Stimulated activated CD8-positive, alpha-beta memory T cell treated with anti-CD3 and anti-CD28 coated beads, Interleukin-4, amount 100 ng/mL, for 48 hours (primary cell): ENCODE measurements at places on chromosomes 2 and 18.

DNA sequence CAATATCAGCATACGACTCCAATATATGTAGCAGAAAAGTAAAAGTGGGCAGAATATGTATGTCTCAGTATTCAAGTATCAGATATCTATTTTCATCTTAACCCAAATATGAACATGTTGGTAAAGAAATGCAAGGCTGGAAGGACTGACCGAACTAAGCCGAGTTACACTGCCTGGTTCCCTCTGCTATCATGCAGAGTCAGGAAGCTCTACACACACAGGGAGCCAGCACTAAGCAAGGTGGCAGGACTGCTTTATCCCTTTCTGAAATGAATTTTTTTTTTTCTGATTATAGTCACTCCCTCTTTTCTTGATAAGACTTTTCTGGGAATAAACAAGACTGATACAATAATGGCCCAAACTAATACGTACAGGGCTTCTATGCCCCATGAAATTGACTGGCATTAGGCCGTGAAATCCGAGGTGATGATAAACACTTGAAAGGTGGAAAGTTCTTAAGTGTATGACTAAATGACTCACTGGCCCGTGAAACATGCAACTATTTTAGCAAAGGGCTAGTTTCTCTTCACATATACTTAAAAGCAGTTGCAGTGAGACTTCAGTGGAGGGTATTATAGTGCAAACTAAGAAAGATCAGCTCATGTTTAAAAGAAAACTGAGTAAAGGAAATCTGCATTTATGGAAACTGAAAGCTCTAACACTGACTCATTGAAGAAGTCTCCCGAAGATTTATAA is 14.9 kb downstream of the DPP4 start:
- no peak for DNase-seq

DNA sequence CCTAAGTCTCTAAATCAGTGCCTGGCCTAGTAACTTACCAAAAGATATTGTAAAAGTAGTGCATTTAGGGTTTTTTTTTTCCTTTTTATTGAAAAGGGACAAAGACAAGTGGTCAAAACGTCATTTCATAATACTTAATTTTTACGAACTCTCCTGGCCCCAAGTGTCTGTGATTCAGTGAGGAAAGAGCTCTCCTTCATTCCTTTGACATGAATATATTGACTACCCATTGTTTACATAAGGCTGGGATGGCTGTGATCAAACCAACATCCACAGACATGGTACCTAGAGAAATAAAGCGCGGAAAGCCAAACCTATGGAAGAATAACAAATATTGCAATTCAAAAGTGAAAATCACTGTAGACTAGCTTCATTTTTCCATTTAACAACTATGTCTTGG is 198.4 kb downstream of the BABAM2 start:
- DNase-seq = no peak

DNA sequence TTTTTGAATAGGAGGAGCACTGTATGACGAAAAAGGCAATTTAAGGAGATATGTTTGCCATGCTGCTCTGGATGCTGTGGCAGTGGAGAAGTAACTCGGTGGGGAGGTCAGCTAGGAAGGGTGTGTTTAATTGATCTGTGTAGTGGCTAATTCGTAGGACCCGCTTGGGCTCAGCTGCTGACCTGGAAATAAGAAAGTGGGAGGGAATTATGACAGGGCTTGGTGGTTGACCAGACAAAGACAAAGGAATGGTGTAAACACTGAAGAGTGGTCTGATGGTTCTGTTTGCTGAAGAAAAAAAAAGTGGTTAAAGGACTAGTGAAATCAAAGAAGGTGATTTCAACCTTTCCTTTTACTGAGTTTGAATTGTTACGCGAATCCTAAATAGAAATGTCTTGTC is 146.0 kb downstream of the MAP4K4 start:
- no peak for DNase-seq

GRCh38 chr2:41859615-41860514 is 188.0 kb upstream of the PKDCC start:
- DNase-seq = no peak

DNA sequence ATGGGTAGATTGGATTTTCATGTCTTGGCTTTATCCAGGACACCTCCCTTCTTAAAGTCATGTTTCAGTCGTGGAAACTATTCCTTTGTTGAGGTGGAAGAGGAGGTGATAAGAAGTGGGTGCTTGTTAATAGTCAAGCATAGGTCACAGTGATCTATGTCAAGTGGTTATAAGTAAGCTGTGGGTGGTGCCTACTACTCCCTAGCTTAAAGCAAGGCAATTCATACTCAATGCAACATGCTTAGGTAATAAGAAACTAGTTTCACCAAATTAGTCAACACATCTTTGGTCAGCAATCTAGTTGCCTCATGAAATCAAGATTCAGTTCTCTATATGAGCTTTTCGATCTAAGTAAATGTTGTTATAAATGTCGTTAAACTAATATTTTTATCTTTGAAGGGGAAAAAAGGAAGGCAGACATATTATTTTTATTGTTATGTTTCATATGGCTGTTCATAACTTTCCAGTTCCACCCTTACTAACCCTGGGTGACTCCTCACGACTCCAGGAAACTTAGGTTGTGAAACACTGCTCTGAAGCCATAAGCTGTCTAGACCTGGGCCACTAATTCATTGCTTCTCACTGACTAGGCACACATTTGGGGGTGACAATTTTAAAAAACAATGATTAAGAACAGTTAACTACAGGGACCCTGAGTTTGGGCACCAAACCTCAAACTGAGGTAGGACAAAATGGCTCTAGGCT is 5.8 kb upstream of the ABCB11 start:
- DNase-seq = no peak

GRCh38 chr18:7766346-7766745 is 199.2 kb downstream of the PTPRM start:
- no peak for DNase-seq

DNA sequence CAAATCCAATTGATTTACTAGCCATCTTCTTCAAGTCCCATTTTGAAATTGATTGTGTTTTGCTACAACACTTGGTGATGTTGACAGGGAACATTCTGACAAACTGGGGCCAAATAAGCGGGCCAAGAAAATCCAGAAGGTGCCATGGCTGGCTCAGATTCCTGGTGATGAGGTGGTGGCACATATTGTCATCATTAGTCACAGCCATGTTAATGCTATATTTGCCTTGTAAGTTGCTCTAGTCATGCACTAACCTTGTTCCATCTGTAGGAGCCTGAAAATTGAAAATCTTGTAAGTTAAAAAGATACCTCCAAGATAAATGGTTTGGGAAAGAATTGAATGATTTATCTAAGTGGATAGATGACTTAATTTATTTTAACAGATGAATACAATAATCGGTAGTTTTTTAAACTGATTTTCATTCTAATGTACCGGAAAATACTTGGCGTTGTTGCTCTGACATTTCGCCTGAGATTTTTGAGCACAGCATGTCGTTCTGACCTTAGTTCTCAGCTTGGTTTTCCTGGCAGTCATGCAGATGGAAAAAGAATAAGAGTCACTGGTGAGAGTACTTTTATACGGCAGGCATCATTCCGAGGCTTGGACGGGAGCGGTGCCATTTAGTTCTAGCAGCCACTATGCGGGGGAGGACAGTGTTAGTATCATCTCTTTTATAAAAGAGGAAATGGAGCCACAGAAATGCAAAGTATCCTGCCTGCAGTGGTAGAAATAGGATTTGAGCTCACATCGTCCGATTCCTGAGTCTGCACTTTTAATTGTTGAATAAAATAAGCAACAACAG is 133.9 kb downstream of the ZNF532 start:
- DNase-seq = no peak

DNA sequence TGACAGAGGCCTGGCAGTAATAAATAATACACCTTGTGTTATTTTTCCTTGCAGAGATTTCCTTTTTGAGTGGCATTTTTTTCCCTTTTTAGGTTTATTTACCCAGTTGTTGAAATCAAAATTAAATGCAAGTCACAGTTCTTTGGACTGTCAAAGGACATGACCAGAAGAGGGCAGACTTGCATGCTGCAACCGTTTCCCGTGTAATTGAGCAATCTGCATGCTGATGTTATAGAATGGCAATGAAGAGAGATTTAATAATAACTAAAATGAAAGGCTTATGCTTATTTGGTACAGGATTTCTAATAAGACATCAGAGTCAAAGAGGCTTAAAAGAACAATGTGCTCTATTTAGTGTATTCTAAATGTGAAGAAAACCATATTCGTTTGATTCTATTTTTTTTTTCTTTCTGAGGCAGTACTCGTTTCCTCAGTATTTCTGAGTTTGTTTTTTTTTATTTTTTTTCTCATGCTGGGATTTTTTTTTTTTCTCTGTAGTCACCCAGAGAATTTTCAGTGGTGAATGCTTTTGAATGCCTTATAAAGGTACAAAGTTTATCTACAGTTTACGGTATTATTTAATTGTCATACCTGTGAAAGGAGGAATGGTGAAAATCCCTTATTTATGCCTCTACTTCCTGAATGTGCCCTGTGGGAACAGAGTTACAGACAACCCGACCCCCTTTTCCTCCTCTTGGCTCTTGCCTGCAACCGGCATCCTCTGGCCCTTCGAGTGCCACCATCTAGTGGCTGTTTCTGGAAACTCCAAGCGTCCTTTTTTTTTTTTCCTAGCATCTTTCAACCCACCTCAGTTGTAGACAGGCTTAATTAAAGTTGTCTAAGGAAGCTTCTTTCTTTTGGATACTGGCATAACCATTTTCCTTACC is 368.5 kb downstream of the LRRTM1 start:
- no peak for DNase-seq

- no peak for DNase-seq
These were observed 73.8 kb downstream of the AQP4 start for GRCh38 chr18:26791676-26792075.

DNA sequence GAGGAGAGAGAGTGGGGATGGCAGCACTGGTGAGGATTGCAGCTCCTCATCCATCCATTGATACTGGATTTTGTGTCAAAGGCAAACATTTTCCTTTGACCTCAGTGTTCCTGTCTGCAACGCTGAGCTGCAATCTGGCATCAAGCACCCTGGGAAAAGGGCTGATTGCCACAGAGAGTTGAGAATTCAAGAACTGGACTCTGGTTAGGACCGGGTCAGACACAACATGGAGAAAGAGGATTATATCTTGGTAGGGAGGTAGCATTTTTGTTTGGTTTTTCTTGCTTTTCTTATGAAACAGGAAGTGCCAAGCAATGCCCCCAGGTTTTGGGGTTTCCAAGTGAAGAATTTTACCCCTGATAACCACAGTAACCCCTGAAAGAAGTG is 81.9 kb upstream of the PKDCC start:
- DNase-seq = no peak

GRCh38 chr2:181904022-181904632 is 12.6 kb downstream of the ITPRID2 start:
- DNase-seq = no peak

GRCh38 chr18:2672872-2673271 is 17.3 kb downstream of the SMCHD1 start:
- no peak for DNase-seq

GRCh38 chr2:150346806-150347205 is 140.7 kb downstream of the RND3 start:
- no peak for DNase-seq

GRCh38 chr2:30417253-30417652 is 29.8 kb upstream of the LCLAT1 start:
- DNase-seq = no peak

DNA sequence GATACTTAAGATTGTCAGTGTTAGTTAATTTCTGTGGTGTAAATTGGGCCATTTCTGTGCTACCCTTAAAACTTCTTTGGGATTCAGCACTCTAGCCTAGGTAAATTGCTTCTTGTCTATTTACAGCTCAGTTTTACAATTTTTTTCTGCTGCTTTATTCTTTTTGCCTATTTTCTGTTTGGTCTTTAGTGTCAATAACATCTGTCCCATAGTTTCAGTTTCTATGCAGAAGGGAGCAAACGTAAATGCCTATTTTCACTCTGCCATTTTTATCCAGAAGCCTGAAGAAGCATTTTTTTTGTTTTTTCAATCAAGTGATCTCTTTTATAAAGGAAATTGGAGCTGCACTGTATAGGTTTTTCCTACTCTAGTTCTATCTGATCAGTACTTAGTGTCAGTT is 564.9 kb upstream of the MEX3C start:
- DNase-seq = no peak

- no peak for DNase-seq
These were observed 35.0 kb downstream of the PXDN start for GRCh38 chr2:1709335-1709605.

DNA sequence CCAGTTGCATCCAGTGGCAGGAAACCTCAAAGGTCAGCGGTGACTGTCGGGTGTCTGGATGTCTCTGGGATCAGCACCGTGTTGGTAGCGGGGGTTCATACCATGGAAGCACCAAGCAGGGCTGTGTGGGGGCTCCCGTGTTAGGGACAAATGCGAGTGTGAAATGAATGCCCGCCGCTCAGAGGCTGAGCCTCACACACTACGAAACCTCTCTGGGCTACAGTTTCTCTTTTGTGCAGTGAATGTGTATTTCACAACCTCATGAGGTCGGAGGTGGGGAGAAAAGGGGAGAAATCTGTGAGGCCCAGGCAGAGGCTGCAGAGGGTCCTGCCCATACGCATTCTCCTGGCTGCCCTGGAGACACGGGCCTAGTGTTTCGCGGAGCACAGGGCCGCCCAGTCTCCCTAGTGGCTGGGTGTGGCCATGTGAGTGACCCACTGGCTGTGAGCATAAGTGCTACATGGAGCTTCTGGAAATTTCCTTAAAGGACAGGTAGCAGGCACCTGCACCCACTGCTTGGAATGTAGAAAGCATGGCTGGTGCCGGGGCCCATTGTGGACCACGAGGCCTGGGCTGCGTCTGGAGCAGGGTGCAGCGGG is 138.0 kb upstream of the GLI2 start:
- DNase-seq = no peak

DNA sequence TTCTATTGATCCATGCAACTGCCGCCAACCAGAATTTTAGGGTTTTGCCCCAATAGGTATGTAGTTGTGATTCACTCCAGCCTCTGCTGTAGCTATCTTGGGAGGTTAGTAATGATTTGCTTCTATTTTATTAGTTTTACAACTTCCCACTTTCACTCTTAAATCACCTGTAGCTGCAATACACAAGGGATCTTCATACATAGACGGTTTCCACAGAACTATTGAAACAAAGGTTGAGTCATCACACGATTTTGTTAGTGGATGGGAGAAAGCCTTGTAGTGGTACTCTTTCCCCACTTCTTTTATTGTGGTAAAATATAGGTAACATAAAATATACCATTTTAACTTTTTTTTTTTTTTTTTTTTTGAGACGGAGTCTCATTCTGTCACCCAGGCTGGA is 104.2 kb upstream of the SPRED2 start:
- DNase-seq = no peak

DNA sequence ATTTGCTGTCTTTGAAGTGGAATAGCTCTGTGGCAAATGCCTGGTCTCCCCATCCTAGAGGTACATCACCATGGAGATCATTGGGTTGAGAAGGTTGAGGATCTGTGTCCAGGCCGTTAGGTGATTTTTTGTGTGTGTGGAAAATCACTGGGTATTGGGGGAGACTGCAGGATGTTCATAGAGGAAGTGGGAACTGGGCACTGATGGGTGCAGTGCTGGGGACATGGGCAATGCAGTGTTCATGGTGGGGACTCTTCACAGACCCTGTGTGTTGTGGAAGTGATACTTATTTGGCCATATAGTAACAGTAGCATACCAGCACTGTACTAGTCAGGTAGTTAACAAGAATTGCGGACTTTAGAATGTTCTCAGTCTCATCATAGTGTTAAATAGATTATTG is 34.9 kb downstream of the ATP9B start:
- DNase-seq = no peak

- DNase-seq = no peak
These were observed 34.7 kb downstream of the BOK start for GRCh38 chr2:241593271-241593670.
